ENCODE measurements at places on chromosomes 5 and 9. TPM values are rescaled to one million over a fixed set of nuclear protein-coding genes. Genes with fewer than 3 reads are reported as not detected.

TRIP13 gene
- 0.71 TPM for total RNA-seq

DNA sequence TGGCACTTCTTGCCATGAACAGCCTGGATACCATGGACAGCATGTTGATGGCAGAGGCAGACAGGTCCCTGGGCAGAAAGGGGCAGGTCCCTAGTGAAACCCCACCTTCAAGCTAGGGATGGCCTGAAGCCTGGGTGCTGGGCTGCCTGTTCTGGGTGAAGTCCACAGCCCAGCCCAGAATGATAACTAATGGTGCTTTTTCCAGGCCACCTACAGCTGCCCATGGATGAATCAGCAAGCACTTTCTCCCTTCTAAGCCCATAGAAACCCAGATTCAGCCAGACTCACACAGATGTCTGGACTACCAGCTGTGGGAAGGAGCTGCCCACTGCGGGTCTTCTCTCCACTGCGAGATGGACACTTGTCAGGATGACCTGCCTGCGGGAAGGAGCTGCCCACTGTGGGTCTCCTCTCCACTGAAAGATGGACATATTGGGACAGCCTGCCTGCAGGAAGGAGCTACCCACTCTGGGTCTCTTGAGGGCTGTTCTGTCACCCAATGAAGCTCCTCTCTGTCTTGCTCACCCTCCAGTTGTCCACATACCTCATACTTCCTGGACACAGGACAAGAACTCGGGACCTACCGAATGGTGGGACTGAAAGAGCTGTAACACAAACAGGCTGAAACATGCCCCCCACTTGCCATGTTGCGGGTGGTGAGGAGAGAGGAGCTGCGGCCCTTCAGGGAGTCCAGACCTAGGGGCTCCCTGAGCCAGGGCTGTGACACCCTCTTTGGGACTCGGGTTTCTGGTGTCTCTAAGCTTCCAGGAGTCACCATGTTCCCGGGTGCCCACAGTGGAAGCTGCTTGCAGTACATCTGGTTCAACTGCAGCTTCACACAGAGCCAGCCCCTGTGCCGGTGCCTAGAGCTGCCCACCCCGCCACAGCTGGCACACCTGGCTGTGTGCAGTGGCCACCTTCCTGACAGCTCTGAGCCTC, 60.7 kb upstream of the SYNPO start:
- no peak for DNase-seq

DNA sequence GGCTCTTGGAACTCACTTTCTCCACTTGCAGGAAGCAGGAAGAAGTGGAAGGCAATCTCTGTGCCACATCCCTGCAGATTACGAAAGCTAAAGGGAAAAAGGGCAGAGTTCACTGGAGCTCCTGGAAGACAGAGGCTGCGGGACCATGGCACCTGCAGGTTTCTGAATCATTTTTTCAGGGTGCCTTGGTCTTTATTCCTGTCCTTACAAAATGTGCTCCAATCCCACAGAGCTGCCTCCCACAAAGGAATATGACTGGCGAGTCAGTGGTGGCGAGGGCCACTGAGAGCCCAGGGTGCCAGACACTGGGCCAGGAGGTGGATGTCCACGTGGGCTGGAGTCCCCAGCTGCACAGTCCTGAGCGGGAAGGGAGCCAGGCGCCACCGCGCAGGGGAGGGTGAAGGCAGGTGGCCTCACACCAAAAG, 183.0 kb downstream of the FANCC start:
- DNase-seq = no peak

GRCh38 chr5:29720954-29721353, 1472.5 kb upstream of the CDH6 start:
- no peak for DNase-seq

DNA sequence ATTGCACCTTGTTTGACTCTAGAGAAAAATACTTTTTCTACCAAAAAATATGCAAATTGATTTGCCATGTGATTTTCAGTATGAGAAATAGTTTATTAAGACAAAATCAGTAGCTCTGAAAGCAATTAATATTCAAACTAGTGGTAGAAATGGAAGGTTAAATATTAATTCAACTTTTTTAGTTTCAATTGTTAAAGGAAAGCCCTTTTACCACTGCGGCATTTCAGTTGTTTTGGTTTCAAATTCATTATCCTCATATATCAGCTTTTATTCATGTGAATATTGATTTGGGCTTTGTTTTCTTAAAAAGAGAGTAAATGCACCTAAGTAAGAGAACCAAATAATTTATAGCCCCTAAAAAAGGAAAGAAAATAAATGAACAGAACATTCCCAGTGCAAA, 660.6 kb upstream of the CHD1 start:
- no peak for DNase-seq

DNA sequence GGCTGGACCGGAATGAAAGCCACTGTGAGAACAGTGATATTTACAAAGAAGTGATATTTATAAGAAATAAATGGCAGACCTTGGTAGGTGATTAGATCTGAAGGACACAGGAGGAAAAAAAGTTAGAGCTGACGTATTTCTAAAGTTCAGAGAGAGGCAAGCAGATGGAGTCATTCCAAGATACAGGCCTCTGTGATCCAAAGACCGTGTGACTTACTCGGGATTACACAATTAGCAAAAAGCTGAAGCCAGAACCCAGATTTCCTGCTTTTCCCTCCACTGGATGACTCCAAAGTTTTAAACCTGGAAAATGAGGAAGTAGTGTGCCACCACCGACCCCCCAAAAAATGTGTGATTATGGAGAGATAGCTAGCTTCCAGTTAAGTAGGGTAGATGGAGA, 3.1 kb upstream of the DOCK8 start:
- DNase-seq = no peak

TOMM5 gene
- total RNA-seq = 96.8 TPM

DNA sequence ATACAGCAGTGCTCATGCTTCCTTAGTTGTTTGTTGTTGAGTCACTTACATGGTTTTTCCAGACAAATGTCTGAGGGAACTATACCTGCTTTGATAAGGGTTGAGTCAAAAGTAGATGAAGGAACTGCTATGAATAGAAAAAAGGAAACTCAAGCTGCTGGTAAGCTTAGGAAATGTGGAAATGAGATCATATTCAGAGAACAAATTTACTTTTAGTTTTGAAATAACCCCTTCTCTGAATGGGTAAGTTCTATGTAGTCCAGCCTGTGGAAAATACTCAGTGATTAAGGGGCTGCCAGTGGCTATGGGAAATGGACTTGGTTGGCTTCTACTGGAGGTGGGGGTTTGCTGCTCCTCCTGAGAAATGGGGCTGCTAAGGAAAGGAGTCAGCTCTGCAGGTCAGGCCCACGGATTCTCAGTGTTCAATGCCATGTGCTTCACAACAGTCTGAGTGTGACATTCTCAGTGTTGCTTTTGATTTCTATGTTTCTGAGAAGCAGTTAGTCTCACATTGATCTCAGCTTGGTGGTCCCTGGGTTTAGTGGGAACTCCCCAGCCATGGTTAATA, 47.7 kb upstream of the GLRX start:
- no peak for DNase-seq

DNA sequence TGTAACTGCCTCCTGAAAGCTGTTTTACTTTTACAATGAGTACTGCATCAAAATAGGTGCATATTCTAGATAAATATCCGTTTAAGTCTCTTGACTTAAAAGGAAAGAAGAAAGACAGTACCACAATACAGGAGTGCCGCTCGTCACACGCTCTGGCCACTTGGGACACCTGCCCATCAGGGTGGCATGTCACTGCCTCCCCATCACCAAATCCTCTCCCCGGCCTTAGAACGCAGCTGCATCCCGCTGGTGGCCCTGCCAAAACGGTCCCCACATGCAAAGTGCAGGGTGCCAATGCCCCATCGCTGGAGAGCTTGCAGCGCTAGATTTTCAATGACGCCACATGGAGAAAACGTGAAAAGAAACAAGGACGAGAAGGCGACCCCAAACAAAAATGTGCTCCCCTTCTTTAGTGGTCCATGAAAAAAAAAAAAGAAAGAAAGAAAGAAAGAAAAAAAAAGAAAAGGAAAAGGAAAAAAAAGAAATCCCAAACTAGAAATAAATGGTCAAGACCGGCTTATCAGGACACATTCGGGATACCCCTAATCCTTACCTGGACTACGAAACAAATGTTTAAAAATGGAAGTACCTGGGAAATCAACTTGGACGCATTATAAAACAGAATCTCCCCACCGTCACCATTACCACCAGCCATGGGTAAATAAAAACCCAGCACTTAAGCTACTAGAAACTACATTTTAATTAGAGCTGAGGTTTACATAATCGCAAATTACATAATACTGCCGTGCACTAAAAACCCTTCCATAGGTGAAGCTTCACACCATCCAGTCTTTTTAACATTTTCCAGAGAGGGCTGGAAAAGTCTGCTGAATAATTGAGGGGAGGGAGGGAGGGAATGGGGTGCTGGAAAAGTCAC, 1.0 kb downstream of the ANKH start:
- DNase-seq = peak; percentile 20

DNA sequence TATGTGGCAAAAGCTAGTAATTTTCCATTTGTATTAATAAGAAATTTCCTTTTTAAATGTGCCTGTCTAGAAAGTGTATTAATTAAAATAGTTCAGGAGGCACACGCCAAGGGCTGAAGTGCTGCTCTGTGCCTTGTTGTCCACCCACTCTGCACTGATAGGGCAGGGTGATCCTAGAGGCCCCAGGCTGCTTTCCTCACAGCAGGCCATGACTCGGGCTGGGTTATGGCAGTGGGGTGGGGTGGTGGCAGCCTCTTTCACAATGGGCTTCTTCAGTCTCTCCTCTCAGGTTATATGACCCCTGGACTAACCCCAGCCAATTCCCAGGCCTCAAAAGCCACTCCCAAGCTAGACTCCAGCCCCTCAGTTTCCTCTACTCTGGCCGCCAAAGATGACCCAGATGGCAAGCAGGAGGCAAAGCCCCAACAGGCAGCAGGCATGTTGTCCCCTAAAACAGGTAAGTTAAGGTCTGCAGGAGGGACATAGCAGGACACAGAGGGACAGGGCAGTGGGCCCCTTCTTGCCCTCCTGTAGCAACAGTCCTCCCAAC, 19.5 kb downstream of the CD74 start:
- DNase-seq = no peak

DNA sequence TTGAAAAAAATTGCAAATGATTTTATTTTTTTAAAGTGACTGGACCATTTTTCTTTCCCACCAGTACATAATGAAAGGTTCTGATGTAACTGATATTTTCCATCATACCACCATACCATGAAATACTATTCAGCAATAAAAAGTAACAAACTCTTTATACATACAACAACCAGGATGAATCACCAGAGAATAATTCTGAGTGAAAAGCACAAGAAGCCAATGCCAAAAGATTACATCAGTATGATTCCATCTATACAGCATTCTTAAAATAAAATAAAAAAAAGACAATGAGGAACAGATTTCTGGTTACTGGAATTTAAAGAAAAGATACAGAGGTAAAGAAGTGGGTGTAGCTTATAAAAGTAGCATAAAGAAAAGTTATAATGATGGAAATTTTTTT, 423.7 kb upstream of the ST8SIA4 start:
- no peak for DNase-seq

GRCh38 chr9:121282277-121283079, 14.5 kb downstream of the GSN start:
- peak; percentile 72 for DNase-seq

DNA sequence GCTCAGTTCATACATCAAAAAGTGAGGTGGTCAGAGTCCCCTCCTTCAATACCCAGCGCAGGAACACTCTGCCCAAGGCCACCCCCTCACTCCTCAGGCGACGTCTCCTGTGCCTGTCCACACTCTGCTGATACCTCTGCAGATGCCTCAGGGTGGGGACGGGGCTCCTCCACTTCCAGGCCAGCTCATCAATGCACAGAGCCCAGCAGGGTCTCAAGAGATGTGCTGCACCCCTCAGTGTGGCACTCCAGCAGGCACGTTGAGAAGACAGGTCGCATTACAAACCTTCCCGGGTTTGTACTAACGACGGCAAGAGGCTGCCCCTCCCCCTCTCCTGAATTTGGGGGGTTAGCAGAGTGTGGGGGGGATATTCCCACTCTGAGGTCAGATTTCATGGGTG, 128.5 kb downstream of the ZNF354C start:
- DNase-seq = peak; percentile 33

CCNO gene
- total RNA-seq = not detected

- DNase-seq = no peak
These were observed 468.2 kb upstream of the MEF2C start for GRCh38 chr5:89351222-89351621.

SPINK6 gene
- not detected for total RNA-seq

GRCh38 chr5:14712666-14713065, 48.1 kb downstream of the OTULIN start:
- DNase-seq = no peak

HTR1A gene
- not detected for total RNA-seq

DNAI1 gene
- total RNA-seq = not detected

DNA sequence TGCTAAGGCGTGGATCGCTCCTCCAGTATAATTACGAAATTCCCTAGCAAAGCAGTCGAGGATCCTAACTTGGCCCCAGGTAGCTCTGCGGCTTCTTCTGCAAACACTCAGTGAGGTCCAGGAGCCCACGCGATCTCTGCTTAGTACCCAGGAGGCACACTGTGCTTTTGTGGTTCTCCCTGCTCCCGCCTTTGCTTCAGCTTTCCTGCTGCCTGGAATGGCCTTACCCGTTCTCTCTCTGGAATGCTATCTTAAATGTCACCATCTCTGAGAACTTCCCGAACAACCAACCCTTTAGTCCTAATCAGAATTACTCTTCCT, 639 bp downstream of the INVS start:
- DNase-seq = no peak

OR1J2 gene
- not detected for total RNA-seq

DNA sequence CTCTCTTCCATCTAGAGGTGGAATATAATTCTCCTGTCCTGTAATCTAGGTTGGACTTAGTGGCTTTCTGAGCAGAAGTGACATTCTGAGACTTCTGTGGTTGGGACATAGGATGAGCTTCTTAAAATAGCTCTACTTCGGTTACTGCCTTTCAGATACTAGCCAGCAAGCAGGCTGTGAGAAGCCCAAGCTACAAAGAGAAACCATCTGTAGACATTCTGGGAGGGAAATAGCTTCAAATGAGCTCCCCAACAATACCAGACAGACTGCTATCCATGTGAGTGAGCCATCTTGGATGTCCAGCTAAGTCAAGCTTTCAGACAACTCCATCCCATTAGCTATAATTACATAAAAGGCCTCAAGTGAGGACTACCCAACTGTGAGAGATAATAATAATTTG, 568.9 kb downstream of the DMRTA1 start:
- DNase-seq = no peak

DOLK gene
- 4.5 TPM for total RNA-seq

DNA sequence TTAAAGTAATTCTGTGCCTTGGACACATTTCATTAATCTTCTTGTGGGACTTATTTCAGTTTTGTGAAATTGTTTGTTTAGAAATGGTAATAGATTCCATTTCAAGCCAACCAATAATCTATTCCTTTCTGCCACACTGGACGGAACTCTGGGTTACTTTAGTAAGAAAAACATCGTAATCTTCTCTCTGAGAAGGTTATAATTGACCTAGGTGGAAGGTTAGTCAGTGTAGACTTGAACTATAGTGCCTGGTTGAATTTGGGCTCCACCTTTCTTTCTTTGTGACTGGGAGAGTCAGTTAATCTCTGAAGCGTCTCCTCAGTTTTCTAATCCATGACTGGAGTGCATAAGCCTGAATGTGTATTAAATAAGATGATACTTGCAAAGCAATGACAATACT, 89.7 kb upstream of the PRLR start:
- no peak for DNase-seq

C7 gene
- 33.0 TPM for total RNA-seq

ANKRD31 gene
- 0.06 TPM for total RNA-seq

GRCh38 chr5:134149571-134150303, 27.0 kb downstream of the SKP1 start:
- DNase-seq = no peak

CCDC152 gene
- total RNA-seq = 0.88 TPM
